ENCODE measurements at places on chromosomes 12 and 14. TPM values are rescaled to one million over a fixed set of nuclear protein-coding genes. Genes with fewer than 3 reads are reported as not detected.

JPH4 gene
- not detected for total RNA-seq

ANKRD52 gene
- 6.0 TPM for total RNA-seq

DNA sequence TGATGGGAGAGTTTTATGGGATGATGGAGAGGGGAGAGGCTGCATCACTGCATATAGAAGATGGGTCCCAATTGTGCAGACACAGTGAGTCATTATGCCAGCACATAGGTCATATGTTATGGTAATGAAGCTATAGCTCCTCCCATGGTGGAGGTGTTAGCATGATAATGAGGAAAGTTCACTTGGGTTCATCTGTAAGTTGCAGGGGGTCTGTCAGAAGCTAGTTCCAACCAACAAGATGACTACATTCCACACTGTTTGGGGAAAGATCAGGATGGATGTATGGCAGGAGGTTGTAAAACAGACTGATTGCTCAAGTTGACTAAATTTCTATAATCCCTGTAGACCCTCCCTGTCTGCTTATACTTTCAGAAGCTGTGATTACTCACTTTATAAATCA lies 561.3 kb downstream of the C12orf50 start:
- no peak for DNase-seq

GRCh38 chr14:92728759-92729364 lies 19.6 kb downstream of the LGMN start:
- peak; percentile 43 for DNase-seq

GRCh38 chr12:63924781-63925180 lies 80.3 kb downstream of the SRGAP1 start:
- DNase-seq: no peak

DNA sequence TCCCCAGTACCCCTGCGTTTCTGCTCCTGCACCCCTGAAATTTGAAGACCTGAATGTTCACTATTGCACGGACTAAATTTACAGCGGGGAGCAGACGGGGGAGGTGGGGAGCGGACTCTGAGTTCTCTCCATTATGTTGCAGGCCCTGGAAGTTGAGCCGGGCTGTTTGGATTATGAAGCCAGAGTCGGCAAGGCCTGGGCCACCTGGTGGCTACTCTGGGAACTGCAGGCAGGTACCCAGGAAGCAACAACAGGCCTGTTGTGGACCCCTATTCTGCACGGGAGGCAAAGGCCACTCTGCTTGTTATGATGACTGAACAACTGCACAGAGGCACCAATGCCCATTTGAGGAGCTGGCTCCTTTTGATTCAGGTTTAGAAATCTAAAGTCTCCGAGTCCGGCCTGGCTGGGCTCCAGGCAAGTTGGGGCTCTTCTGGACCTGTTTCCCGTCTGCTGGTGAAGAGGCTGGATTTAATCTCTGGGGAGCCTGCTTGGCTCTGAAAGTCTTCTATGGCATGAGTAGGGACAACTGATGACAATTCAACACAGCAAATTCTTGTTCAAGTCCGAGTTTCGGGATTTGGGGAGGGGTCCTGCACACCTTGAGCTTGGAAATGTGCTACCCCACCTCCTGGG lies 34.1 kb upstream of the FAM181A start:
- peak; percentile 44 for DNase-seq

- DNase-seq: peak; percentile 71
Measured at GRCh38 chr12:114339626-114340025, 66.3 kb downstream of the TBX5 start.

MYRFL gene
- not detected for total RNA-seq

PRH2 gene
- not detected for total RNA-seq

GRCh38 chr12:68491204-68491960 lies 119.3 kb upstream of the RAP1B start:
- no peak for DNase-seq

DNA sequence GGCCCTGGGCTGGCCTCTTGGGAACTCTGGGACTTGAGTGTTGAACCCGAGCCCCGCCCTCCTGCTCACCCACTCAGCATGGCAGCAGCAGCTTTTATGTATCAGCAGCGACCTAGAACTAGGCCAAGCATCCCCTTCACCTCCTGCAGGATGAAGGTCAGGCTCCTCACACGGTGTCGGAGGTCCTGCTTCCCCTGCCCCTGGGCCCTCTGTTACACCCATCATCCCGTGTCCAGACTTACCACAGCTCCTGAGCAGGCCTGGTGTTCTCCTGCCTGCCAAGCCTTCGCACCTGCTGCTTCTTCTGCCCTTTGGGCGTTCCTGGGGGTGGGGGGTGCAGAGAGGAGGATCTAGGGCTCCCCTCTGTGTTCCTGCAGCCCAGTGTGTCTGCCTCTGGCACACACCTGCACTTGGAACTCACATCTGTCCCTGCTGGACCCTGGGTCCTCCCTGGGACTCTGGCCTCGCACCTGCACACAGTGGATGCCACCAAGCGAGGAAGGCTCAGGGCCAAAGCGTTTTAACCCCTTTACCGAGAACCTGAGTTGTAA lies 80.3 kb downstream of the PAPOLA start:
- no peak for DNase-seq

DNA sequence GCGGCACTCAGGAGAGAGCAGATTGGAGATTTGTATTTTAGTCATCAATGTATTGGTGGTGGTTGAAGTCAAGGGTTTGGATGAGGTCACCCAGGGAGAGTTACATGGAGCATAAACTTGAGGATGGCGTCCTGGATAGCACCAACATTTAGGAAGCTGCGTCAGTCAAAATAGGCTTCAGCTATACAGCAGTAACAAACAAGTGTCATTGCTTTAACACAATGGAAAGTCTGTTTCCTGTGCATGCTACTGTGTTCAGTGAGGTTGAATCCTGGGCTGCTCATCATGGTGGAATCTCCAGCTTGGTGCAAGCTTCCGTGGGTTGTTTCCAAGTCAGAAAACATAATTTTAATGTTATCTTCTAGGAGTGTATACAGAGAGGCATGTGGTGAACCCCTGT lies 180.4 kb downstream of the CFAP54 start:
- DNase-seq: no peak

PAWR gene
- total RNA-seq: 80.3 TPM

- DNase-seq: no peak
Measured at GRCh38 chr12:49733219-49734017, 7.9 kb upstream of the TMBIM6 start.

PRKD1 gene
- total RNA-seq: 8.3 TPM

PLEKHG7 gene
- not detected for total RNA-seq

MIP gene
- total RNA-seq: not detected

- DNase-seq: no peak
Measured at GRCh38 chr14:27958757-27959156, 807.8 kb upstream of the FOXG1 start.

DNA sequence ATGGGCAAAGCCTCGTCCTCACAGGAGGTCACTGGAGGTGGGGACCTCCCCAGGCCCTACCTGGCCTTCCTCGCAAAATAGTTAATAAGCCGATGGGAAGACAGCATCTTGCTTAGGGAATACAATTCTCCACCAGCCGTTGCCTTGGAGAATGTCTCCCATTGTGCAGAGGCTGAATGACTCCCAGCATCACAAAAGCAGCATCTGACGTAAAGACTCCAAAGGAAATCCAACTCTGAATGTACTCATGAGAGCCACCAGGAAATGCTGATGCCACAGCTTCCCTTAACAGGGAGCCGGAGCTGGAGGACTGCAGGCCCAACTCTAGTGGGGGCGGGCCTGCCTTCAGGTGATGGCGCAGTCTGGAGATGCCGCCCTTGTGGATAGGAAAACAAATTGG lies 15.5 kb downstream of the CCDC63 start:
- no peak for DNase-seq

GRCh38 chr12:44029194-44029593 lies 193.3 kb downstream of the TMEM117 start:
- DNase-seq: no peak

- no peak for DNase-seq
Measured at GRCh38 chr12:93127582-93128331, 198.7 kb upstream of the EEA1 start.

DNA sequence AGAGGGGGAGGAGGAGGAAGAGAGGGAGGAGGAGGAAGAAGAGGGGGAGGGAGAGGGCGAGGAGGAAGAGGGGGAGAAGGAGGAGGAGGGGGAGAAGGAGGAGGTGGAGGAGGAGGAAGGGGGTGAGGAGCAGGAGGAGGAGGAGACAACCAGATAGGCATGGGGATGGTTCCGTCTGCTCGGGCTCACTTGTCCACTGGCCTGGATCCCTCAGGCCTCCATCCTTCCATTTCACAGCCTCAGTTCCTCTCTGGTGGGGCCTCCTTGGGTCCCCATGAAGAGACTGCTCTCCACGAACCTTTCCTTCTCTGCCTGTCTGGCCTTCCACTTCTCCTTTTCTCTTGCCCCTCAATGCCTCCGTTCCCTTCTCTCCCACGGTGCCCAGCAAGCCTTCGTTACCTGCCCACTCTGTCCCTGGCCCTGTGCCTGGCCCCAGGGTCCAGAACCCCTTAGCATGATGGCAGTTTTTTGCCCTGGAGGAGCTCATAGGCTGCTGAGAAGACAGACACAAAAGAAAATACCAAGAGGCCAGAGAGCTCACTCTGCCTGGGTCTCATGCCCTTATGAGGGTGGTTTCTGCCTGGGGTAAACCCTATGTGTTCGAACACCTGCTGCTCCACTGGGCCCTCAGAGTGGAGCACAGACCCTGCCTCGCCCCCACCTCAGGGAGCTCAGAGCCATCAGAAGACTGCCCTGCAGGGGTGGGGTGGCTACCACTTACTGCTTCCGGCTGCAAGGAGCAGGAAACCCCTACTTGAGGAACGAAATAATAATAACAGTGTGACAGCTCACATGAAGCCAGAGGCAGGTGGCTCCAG lies 11.7 kb upstream of the CACNA2D4 start:
- DNase-seq: no peak

ITGA7 gene
- 27.4 TPM for total RNA-seq

DNA sequence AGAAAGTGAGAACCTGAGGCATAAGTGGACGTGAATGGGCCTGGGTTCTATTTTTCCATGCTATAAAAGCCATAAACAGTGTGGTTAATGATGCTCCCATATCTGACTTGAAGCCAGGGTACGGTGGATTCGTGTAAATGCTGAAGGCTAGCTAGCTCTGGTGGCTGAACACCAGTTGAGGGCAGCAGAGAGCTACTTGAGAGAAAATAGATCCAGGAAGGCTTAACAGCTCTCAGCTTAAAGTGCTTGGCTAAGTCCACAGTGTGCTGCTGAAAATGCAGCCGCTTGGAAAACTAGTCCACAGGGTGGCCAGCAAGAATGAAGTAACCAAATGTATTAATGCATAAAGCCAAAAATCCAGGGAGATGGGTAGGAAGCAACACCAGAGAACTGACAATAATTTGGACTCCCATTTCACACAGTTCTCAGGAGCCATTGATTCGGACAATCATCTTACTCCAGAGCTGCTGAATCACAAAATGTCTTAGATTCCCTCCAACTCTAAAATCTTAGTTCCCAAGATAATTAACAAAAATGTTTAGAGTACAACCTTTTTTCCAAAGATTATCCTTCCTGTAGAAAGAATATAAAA lies 15.0 kb upstream of the FOXG1 start:
- DNase-seq: peak; percentile 29

GRCh38 chr12:85468356-85469157 lies 188.5 kb downstream of the ALX1 start:
- peak; percentile 9 for DNase-seq

DNA sequence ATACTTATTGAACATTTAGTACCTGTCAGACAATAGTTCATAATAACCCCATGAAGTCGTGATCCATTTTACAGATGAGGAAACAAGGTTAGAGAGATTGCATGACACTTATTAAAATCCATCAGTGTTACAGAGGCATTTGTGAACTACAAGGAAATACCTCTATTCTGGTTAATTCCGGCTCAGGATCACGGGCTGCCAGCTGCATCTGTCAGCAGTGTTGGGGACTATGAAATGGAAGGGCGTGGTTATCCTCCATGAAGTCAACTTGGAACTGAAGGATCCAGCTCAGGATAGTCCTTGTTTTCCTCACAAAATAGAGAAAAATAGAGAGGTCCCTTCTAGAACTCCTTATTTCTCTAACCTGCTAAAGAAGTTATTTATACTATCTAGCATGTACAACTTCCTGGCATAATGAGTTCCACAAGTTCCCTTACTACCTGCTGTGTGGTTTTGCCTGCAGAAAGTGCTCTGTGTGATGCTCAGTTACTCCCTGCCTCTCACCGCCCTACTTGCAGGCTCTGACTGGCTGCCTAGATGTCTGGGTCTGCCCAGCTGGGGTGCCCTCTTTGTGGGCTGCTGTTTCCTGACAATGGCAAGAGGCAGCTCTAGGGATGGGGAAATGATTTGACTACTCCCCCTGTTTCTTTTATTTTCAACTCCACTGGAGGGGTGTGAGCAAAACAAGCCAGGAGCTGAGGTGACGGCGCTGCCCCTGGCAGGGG lies 36.8 kb downstream of the PLXNC1 start:
- DNase-seq: no peak

GRCh38 chr14:66965831-66966230 lies 223.4 kb upstream of the GARIN2 start:
- DNase-seq: no peak

DNA sequence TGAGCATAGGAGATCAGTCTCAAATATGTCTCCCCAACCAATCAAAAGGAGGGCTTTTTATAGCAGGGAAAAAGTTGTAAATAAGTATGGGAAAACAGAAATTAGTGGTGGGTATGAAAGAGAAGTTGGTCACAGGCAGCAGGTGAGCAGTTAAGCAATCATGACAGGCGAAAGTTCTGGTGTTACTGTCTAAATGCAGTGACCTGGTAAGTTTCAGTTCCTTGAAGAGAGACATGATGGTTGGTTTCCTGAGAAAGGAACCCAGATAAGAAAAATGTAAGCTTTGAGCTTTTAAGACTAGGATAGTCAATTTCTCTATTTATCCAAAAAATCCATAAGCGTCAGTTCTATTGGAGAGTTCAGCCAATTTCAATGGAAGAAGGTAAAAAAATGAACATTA lies 466.2 kb upstream of the FLRT2 start:
- DNase-seq: no peak

- DNase-seq: no peak
Measured at GRCh38 chr12:54385251-54385914, 850 bp upstream of the ZNF385A start.

GRCh38 chr14:69699748-69700303 lies 67.1 kb upstream of the SRSF5 start:
- no peak for DNase-seq

- DNase-seq: no peak
Measured at GRCh38 chr12:132237772-132238487, 91.5 kb downstream of the GALNT9 start.

GSC gene
- total RNA-seq: not detected

GRCh38 chr14:69328765-69329164 lies 68.8 kb downstream of the GALNT16 start:
- DNase-seq: no peak

DNA sequence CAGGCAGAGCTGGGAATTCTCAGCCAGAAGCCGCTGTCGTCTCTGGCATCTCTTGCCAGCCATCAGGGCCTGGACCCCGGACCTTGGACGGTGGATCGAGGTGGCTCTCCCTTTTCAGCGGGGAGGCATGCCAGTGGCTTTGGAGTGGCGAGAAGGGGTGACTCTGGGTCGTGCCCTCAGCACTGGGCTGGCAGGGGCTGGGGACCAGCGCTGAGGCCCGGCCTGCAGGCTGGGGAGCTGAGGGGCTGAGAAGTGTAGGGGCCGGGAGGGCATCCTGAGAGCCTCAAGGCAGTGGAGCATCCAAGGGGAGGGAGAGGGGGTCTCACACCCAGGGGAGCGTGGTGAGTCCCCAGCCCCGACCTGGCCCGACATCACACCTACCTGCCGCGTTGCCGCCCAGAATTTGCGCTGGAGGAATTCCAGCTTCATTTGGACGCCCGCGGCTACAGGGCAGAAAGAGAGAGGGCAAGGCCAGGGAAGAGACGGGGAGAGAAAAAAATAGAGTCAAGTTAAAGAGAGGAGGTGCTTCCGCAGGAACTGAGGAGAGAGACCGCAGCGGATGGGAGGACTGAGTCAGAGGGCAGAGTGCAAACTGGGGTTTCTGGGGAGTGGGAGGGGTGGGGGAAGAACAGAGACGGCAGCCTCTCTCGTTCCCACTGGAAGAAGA lies 9.0 kb upstream of the LRTM2 start:
- DNase-seq: no peak

Measured in MG63 (cell line).